DMS79 (cell line): ENCODE measurements at places on chromosomes 6 and 20.

DNA sequence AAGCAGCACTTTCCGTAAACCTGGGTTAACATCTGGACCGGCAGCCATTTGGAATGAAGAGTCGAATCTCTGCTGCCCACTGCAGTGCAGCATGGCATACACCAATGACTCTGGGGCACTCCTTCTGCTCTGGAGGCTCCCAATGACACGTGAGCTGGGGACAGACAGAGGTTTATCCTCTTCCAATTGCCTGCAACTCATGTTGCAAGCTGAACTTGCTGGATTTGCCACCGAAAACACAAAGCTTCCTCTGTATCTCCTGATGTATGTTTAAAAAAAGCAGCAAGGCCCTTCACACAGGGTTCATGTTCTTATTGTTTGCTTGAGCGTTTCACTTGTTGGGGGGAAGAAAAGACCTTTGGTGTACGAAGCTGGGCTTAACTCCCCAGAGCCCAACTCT, 10.8 kb downstream of the NCOA5 start:
- no peak for DNase-seq

- no peak for DNase-seq
Measured at GRCh38 chr6:34514593-34515472, 41.3 kb downstream of the SPDEF start.

- DNase-seq: peak; percentile 12
Measured at GRCh38 chr6:116536216-116536621, 9.3 kb downstream of the TRAPPC3L start.

DNA sequence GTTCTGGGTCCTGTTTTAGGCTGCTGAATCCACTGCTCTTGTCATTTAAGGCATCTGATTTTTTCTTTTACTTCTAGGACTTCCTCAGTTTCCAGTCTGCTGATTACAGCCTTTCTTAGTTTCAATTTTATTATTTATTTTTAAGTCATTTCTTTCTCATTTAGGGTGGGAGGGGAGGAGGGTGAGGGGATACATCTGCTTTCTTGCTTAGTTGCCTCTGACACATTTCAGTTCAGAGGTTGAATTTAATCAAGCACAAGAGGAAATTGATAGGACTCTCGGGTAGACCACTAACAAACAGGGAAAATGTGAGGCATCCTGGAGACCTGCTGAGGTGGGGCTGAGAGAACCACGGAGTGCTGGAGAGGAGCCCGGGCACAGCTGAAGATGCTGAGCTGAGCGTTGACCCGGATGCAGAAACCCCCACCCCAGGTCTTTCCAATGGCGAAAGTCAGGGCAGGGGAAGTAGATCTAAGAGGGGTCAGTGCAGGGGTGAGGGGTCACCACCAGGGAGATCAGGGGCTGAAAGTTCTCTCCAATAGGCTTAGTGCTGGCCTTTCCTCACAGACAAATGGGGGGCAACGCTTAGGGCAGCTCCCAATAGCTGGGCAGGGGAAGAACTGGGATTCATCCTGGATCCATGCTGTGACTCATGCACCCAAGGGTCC, 7.6 kb upstream of the TREML2 start:
- DNase-seq: no peak

- DNase-seq: no peak
Measured at GRCh38 chr20:49397525-49397924, 84.9 kb downstream of the KCNB1 start.

GRCh38 chr6:47308552-47309290, 984 bp downstream of the TNFRSF21 start:
- no peak for DNase-seq

GRCh38 chr20:33575282-33575681, 85.4 kb downstream of the CBFA2T2 start:
- no peak for DNase-seq

DNA sequence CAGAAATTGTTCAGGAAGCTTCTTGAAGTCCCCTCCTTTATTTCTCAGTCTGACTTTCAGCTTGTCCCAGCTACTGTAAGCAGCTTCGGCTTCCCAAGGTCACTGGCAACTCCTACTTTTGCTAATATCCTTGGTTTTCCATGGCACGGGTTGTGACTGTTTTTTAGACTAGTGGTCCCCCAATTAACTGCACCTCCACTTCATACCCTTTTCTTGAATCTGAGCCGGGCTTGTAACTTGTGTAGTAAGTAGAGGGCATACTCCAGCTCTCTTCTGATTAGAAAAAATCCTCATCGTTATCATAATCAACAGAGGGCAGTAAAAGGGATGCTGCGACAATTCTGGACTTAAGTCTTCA, 162.3 kb upstream of the TNFAIP3 start:
- DNase-seq: no peak

- no peak for DNase-seq
Measured at GRCh38 chr6:45997875-45998506, 17.7 kb downstream of the CLIC5 start.

GRCh38 chr6:148999929-149000468, 253.2 kb downstream of the UST start:
- DNase-seq: no peak

DNA sequence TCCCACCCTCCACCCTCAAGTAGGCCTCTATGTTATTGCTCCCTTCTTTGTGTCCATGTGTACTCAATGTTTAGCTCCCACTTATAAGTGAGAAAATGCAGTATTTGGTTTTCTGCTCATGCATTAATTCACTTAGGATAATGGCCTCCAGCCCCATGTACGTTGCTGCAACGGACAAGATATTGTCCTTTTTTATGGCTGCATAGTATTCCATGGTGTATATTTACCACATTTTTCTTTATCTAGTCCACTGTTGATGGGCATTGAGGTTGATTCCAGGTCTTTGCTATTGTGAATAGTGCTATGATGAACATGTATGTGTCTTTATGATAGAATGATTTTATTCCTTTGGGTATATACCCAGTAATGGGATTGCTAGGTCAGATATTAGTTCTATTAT, 64.1 kb upstream of the NNAT start:
- no peak for DNase-seq

DNA sequence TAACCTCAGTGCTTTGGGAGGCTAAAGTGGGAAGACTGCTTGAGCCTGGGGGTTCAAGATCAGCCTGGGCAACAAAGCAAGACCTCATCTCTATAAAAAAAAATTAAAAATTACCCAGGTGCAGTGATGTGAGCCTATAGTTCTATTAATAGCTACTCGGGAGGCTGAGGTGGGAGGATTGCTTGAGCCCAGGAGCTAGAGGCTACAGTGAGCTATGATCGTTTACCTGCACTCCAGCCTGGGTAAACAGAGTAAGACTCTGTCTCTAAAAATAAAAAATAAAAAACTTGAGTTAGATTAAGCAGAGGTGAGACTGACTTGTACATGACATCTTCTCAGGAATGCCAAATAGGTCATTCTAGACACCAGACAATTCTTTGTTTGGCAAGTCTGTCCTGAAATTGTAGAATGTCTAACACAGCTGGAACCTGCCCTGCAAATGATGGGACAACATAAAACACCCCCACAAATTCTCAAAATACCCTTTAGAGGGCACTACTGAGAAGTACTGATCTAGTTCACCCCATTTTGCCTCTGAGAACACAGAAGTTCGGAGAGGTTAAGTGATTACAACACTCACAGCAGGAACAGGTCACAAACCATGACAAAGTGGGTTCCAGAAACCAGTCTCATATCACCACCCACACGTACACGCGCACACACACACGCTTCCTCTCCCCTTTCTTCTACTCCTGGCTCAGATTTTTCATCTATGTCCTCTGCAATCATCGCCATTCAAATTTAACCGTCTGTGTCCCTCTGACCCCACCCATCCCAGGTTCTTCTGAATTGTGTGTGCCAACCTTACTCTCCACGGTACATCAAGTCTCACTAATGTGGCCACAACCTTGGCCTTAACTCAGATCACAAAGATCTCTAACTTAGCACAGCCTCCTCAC, 38.3 kb downstream of the ARHGAP18 start:
- DNase-seq: no peak

DNA sequence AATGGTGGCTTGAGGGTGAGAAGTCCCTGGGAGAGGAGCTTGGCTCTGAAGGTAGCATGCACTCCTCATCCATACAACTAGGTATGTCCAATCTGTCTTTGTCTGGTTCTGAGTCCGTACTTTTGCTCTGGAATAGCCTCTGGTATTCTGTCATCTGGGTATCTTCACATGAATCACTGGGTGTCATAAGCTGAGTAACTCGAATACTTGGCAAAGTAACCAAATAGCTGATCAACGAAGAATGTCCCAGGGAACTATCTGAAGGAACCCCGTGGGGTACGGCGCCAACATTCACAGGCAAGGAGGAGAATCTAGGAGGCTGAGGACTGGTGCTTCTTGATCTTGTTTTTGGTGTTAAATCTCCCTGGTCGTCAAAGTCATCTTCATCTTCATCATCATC, 184.8 kb downstream of the HIVEP2 start:
- no peak for DNase-seq

- DNase-seq: no peak
Measured at GRCh38 chr6:163607792-163608191, 193.3 kb downstream of the QKI start.

DNA sequence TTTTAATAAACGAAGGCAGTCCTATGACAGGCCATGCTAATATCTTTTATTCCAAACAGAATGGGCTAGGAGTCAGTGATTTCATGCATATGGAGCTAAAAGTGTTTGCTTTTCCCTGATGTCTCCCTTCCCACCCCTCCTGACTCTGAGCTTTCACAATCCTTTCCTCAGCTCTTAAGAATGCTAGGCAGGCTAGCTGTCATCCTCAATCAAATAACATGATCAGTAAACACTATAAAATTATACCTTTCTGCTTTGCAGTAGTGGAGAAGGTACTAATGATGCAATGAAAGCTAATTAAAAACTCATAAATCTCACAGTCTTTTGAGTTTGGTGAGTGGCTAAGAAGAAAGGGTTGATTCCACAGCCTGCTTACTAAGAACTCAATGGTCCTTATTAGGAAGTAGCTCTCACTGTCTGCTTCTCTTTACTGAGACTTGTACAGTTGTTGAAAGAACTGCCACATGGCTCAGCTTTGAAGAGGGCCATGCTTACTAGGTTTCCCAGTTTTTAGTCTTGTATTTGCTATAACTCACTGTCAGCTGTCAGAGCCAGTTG, 250.9 kb upstream of the JAG1 start:
- no peak for DNase-seq

DNA sequence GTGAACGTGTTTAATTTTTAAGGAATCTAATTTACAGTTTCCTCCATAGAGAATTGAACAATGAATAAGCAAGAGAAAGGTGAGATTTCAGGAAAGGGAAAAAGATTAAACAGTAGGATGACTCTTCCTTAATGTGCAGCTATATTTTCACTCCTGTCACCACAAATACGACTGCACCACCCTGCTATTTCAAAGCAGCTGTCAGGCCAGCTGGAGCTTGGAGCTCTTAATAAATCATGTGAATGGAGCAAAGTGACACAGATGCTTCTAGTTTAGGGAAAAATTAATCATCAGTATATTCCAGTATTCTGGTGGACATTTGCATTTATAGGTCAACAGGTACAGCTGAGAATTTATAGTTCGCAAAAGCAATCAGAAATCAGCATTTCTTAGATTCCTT, 56.5 kb upstream of the PKIB start:
- DNase-seq: no peak

DNA sequence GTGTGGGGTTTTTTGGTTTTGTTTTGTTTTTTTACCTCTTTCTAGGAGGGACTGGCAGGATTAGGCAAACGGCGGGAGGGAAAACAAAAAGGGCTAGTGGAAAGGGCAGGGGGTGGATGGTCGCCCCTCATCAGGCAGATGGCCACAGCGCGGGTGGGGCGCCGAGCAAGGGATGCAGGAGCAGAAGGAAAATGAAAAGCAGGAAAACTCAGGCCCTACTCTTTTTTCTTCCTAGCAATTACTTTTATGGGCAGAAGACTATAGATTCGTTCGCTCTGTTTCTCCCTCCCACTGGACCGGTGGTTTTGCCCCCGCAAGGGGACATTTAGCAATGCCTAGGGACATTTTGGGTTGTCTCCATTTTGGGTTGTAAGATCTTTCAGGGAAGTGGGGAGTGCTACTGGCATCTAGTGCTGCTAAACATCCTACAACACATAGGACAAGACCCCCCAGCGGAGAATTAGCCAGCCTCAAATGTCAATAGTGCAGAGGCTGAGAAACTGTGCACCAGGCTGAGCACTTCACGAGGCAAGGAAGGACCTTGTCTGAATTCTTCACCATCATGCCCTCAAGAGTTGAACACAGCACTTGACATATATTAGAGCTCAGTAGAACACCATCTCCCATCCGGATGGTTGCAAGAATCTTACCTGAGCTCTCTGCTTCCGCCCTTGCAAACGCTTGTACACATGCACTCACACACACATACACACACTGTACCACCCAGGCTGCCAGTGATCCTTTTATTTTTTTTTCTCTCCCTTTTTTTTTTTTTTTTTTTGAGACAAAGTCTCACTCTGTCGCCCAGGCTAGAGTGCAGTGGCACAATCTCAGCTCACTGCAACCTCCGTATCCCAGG, 4.8 kb upstream of the ZMYND8 start:
- peak; percentile 32 for DNase-seq

DNA sequence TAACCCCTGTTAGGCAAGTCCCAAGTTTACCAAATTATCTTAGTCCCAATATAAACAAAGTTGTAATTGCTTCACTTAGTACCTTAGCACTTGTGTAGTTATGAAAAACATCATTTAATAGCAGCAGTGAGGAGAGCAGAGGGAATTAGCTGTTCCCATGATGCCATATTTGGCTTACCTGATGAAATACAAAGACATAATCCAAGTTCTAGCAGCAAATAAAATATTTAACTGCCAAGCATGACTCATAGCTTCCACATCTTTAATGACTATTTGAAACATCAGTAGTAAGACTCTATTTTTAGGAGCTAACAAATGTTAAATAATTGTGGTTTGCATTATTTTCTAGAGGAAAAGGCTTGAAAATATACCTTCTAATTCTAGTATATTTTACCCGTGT, 94.0 kb upstream of the MCHR2 start:
- no peak for DNase-seq

GRCh38 chr6:159084493-159085091, 39.8 kb upstream of the TAGAP start:
- DNase-seq: no peak

DNA sequence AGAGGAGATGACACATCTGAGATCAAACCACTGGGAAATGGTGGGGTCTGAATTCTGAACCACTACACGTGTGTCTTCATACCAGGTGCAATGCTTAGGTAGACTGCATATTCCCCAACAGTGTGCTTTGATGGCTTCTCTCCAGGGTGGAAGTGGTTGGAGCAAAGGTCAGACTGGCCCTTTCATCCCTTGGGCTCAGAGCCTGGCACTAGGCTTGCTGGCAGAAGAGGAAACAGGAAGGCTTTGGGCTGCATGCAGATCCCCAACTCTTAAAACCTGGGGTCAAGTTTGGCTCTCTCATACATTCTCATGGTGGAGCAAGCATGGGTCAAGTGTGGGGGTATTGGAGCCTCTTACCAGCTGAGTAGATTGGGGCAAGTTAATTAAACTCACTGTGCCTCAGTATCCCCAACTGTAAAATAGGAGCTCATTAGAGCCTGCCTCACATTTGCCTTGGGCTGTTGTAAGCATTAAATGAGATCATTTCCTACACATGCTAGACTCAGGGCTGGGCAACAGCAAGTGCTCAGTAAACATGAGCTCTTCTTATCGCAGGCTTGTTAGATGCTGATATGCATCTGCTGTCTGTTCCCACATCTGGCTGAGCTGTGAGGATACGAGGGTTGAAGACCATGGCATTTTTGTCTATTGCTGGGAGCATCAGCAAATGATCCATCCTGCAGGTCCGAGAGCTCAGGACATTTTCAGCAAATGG, 51.6 kb upstream of the FAM83D start:
- no peak for DNase-seq

- DNase-seq: no peak
Measured at GRCh38 chr6:43969158-43969981, 157.9 kb downstream of the MRPL14 start.
